EL (cell line): ENCODE measurements at places on chromosomes 4 and X.

DNA sequence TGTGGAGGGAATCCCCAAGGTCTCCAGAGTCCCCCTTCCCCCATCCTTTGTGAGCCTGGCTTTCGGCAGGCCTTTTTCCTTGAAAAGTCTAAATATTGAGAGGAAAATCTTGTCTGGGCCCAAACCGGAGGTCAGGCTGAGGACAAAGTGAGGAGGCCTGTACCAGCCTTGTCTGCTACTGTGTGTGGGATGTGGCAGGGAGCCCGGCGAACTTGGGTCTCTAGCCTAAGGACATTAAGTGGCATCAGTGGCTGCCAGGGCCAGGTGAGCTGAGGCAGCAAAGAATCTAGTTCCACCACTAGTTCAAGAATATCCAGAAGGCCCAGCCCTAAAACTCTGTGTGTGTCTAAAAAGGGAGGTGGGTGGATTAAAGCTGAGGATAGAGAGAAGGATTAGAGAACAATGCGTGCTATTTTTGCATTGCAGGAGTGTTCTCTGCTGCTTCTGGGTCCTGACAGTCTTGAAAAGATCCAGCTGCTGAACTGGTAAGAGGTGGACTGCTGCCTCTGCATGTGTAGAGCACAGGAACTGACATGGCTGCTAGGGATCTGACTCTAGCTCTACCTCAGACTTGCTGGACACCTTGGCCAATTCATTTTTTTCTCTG, 1.2 kb upstream of the AMER1 start:
- no peak for DNase-seq

DNA sequence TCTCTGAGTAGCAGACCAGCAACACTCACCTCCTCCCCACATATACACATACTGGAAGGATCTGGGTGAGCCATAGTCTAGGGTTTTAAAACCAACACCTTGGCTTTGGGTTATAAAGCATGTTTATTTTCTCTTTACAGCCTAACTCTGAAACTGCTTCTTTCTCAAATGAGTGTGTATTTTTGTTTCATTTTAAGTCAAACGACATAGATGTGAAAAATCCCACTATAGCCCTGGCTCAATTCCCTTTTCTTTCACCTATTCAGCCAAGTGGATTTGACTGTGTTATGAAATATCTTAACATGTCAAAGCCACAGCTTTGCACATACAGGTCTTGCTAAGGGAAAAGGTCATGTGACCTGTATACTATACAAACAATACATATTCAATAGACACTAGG, 13.8 kb downstream of the NEXMIF start:
- no peak for DNase-seq

DNA sequence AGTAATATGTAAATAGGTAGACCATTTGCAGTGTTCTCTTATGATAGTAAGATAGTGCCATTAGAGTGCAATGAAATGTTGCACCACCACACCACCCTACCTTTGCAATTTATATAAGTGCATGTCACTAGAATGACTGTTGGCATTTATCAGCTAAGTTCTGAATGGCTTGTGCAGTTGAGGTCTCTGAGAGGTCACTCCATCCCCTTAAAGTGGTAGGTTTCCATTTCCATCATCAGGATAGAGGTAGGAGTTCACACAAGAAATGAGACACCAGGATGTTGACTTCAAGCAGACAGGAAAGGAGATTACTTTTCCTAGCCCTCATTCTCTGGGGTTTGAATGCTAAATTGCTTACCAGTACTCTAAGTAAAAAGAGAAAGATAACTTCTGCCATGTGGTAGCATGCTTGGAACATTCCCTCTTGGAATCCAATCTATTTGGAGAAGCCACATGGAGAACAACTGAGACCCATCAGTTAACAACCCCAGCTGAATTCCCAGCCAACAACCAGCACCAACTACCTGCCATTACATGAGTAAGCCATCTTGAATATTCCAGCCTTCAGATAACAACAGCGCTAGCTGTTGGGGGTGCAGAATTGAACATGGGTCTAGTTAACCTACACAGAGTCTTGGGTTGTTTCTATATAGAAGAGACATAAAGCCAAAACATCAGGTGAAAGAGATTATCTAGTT, 6.7 kb upstream of the LRBA start:
- DNase-seq: no peak

DNA sequence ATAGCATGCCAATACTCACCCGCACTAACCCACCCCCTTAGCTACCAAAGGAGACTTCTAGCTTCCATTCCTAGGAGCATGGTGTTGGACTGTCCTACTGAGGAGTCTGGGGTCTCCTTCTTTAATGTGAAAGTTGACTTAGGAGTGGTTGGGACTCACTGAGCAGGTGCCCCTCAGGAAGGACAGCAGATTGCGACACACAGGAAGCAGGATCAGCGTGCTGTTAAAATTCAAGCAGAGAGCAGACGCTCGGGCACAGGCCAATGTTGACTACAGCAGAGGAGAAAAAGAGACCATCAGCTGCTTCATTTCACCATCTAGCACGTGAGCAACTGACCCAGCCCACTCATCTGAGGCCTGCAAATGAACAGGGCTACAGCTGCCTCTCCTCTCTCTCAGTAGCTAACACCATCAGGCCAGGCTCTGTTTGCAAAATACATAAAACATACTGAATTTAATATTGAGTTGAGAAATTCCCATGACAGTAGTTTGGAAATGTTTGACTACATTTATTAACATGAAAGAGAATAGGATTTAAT, 10.8 kb downstream of the NOX1 start:
- no peak for DNase-seq

GRCh38 chr4:113692809-113693411, 68.6 kb downstream of the CAMK2D start:
- DNase-seq: peak; percentile 24

DNA sequence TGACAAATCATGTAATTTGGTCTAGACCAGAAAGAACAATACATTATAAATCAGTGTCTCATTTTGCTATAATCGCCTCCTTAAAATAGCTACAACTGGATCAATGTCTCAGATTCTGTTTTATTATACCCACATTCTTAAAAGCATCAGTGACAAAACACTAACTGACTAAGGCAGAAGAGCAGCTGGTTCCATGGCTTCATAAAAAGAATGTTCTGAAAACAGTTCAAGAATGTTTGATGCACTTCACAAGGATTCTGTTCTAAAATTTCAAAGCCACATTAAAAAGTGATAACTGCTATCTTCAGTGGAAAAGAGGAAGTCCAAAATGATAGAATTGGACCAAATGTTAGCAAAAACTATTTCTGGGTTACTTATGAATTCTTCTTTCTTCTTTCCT, 69.8 kb downstream of the COL25A1 start:
- DNase-seq: no peak

GRCh38 chr4:125522992-125523391, 208.2 kb downstream of the FAT4 start:
- DNase-seq: no peak

- no peak for DNase-seq
Observed at GRCh38 chrX:72466493-72466892, 106.2 kb downstream of the HDAC8 start.
